ENCODE measurements at places on chromosomes 7 and 10.

DNA sequence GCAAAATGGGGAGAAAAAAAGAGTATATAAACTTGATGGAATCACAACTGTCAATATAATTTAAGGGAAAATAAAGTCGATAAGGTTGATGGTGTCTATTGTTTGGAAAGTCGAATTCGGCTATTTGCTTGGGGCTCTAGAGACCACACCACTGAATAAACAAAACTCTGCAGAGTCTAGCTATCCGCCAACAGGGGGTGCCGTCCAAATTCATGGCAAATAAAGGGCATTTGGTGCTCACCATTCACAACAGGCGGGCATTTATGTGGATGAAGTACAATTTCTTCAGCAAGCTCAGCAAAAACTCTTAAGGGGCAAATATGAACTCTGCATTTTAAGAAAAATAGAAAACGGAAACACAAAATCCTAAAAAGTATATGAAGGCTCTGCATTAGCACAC is 23.3 kb downstream of the CD36 start:
- no peak for DNase-seq

- no peak for DNase-seq
Measured at GRCh38 chr10:86872757-86873156, 84.7 kb downstream of the MMRN2 start.

DNA sequence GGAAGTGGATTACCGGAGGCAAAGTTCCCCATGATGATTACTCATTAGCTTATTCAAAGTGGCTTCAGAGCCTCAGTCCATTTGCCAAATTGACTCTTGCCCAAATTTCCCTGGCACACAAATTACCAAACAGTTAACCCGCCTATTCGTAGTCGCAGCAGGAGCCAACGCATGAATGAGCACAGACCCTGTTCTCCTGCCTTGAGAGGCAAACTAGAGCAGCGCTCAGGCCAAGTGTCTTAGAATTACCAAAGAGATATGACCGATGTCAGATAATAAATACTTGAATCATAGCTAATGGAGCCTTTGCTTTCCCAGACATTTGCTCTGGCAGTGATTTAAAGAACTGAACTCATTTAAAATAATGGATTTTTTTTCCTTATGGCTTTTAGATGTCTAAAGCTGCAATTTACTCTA is 64.9 kb downstream of the CTTNBP2 start:
- no peak for DNase-seq

GRCh38 chr10:33065111-33065510 is 107.1 kb upstream of the ITGB1 start:
- no peak for DNase-seq

DNA sequence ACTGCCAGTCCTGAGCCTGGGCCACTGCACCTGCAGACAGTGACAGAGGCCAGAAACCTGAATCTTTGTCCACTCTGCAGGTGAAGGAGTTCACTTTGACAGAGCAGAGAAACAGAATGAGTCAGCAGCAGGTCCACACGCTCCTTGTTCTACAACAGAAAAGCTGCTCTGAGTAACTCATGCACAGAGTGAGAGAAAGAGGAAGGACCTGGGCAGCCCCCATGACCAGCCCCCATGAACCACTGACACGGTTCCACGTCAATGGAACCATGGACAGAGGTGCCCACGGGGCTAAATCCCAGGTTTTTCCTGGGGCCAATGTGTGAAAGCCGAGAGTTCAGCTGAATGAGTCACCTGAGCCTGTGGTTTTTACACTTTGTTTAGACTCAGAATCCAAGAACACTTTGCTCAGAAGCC is 40.8 kb upstream of the CTBP2 start:
- no peak for DNase-seq

DNA sequence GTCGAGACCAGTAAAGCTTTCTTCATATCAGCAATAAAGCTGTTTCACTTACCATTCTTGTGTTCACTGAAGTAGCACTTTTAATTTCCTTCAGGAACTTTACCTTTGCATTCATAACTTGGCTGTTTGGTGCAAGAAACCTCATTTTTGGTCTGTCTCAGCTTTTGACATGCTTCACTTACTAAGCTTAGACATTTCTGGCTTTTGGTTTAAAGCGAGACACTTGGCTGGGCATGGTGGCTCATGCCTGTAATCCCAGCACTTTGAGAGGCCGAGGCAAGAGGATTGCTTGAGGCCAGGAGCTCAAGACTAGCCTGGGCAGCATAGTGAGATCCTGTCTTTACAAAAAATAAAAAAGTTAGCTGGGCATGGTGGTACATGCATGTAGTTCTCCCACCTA is 15.8 kb downstream of the PLEKHA1 start:
- no peak for DNase-seq

GRCh38 chr10:29386342-29386999 is 97.6 kb downstream of the LYZL1 start:
- no peak for DNase-seq

- DNase-seq: no peak
Measured at GRCh38 chr7:21346297-21346696, 81.6 kb upstream of the SP4 start.

- DNase-seq: no peak
Measured at GRCh38 chr7:89839329-89839728, 314.9 kb upstream of the STEAP1 start.

DNA sequence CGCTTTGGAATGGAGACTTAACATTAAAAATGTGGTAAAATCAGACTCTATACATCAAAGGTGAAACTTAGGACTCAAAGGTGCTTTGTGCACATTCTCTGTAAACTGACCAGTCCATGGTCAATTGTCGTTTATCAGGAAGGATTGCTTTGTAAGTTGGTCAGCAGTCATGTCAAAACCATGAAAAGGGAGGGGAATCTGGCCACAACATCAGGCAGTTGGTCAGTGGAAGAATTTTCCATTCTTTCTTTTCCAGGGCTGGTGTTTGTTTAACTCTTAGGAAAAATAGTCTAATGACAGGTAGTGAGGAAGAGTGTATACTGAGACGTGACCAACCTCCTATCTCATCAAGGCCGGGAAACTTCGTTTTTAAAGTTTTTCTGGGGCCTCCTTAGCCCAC is 226.5 kb downstream of the ADK start:
- DNase-seq: no peak

DNA sequence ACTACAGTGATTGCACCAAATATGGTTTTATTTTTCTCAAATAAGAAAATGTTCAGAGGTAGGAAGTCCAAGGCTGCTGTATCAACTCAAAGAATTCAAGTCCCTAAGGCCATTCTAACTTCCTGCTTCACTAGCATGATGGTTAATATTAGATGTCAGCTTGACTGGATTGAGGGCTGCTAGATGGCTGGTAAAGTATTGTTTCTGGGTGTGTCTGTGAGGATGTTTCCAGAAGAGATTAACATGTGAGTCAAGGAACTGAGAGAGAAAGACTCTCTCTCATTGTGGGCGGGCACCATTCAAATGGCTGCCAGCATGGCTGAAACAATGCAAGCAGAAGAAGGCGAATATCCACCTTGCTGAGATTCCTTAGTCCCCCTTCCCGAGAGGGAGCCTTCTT is 77.4 kb upstream of the NRBF2 start:
- no peak for DNase-seq

DNA sequence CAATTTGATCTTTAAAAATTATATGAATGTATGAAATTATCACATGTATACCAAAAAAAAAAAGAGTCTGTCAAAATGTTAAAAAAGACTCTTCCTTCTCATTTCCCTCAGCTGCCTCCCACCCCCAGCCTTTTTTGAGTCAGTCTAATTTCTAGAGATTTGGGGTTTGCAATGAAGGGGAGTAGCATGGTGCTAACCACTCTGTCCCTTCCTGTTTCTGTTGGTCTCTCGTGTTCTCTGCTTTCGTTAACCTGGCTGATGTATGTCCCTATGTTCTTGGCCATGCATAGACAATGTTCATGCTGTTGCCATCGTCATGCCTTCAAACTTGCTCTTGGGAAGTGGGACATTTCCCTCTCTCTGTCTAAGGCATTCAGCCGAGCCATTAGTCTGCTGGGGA is 474.1 kb downstream of the LRMDA start:
- DNase-seq: no peak

DNA sequence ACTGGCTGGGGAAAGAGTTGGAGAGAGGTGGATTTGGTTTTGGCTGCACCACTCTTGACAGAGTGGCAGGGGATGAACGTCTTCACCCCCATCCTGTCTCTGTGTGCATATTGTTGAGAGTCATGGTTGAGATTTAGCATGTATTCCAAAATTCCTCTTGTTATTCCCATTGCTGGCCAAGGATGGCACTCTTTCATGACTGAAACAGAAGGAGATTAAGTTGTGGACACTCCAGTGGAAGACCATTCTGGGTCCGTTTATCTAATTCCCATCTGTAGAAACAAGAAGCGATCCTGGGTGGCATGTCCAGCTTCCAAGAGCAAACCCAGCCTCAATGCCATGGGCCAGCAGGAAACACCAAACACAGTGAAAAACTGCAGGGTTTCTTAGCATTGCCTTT is 469.0 kb upstream of the IGFBP3 start:
- no peak for DNase-seq

Measured in effector CD8-positive, alpha-beta T cell (primary cell).